ENCODE measurements at places on chromosomes 2 and 18.
A peak's percentile ranks its signal among the peaks of the same experiment; 100 is the strongest.

GRCh38 chr2:128752691-128753263, 434.1 kb upstream of the HS6ST1 start:
- DNase-seq, result no peak

DNA sequence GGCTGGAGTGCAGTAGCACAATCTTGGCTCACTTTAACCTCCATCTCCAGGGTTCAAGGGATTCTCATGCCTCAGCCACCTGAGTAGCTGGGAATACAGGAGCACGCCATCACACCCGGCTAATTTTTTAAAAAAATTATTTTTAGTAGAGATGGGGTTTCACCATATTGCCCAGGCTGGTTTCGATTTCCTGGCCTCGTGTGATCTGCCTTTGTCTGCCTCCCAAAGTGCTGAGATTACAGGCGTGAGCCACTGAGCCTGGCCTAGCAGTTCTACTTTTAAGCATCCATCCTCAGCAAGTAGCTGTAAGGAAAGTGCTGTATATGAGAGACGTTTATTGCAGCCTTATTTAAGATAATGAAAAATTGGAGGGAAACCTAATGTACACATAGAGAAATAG, 79.7 kb downstream of the ZDBF2 start:
- no peak for DNase-seq

DNA sequence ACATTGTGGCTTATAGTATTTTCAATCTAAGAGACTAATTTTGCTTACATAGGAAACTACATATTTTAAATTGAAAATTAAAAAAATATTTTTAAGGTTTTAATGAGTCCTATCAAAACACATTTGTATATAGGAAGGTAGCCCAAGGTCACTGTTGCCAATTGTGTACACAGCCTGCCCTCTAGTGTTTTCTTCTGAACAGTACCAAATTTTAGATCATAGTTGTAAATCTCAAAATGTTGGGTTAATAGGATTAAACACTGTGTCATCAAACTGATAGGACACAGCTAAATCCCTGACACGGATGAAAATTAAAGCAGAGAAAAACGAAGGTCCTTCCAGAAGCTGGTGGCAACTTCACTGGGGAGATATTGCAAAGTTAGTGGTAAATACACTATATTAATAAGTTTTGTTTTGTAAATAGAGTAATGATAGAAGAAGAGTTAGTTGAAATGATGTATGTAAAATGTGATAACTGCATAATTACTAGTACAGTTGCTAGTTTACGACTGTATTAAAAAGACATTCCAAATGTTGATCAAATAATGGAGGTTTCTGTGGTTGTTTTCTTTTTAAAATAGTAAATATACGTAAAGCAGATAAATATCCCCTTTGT, 19.7 kb downstream of the CLUL1 start:
- DNase-seq, result peak; percentile 26

DNA sequence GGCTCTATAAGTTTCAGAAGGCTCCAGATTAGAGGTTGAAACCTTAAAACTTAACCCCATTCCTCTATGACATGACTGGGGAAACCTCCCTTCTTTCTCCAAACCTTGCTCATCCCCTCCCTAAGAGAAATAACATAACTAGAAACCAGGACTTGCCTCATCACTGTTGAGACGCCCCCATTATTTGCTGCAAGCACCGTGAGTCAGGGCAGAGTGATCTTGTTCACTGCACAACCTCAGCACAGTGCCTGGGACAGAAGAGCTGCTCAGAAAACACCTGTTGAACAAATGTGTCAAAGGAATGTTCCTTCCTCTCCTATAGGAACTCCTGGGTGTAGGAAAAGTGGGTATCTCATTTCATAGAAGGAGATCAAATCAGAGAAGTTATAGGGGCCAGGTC, 132.7 kb upstream of the CTAGE1 start:
- DNase-seq, result no peak

DNA sequence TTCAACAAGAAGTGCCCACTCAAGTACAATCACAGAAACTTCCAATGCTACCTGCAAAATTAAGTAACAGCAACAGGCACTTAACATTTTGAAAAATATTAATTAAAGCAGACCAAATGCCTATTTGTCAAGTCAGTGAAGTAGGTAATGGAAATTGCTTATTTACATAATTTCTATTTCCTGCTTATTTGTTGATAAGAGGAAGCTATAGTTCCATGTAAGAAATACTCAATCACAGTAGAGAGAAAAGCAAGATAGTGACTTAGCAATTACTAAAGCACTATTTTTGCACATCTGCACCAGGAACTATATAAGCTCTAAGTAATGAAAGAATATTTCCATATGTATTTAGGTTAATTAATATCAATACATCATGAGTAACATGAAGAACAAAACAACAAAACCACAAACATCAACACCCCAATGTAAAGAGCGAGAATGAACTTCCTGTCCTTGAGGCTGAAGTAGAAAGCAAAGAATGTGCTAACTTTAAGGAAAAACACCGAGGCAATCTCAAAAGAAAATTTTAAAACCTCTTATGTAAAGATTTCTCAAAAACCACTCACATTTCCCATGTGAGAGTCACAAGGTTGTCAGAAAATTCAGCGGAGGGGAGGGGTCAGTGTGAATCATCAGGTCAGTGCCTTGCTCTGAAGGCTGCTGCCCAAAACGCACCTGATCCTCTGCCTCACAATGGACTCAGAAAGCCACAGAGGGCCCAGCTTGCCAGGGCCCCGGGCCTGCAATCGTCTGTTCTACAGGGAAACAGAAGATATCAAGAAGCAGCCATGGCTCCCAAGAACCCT, 12.5 kb downstream of the NPC1 start:
- no peak for DNase-seq

DNA sequence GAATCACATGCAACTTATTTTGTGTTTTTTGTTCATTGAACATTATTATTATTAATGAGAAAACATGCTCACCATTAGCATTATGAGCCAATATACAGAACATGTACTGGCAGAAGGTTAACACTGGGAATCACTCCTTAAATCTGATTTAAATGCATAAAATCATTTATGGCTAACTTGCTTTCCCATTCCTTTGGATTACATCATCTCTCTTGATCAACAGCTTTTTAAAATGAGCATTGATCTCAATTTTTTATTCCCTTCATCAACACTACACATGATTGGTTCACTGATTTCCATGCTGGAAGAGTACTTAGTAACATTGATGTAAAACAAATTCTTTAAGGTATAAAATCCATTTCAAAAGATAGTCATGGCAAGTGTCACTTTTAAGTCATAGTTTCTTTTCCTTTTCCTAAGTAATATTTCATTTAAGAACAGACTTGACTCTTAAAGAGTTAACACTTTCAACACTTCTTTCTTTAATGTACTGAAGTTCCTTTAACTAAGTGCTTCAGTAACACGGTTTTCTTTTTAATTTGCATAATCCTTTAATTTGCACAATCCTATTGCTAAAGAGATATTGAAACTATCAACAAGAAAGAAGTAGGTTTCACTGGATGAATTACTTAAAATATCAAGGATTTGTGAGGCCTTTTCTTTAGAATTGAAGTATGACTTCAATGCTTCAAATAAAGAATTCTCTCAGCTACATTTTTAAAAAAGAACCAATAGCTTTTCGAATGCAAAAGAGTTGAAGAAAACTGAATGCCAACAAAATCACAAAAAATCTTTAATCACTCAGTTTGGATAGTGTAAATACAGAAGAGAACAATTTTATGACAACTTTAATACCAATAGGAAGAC, 24.9 kb upstream of the BUB1 start:
- DNase-seq, result no peak

Measured in NCI-H2227 treated with DMSO at 0.1 percent for 48 hours (cell line).